Endothelial cell of umbilical vein (primary cell): ENCODE measurements at places on chromosomes 4 and X.

- no peak for DNase-seq
Observed at GRCh38 chr4:129113919-129114318, 18.0 kb downstream of the C4orf33 start.

DNA sequence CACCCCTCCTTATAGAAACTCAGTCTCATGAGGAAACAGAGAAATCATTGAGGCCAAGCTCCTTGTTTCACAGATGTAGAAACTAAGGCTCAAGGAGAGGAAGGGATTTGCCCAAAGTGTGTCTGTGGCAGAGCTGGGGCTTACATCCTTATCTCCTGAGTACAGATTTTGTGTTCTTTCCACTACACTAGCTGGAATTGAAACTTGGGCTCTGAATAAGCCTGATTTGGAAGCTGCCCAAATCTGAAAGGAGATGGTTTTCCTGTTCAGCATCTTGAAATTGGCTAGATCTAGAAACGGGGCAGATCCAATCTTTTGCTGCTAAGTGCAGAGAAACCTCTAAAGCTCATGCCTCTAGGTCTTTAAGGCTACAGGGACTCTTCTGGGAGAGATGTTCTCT lies 24.3 kb downstream of the AWAT2 start:
- peak; percentile 74 for DNase-seq

- no peak for DNase-seq
Observed at GRCh38 chr4:172040766-172041165, 227.6 kb downstream of the GALNTL6 start.

- no peak for DNase-seq
Observed at GRCh38 chrX:74449322-74449936, 28.1 kb downstream of the SLC16A2 start.

GRCh38 chr4:72352711-72353110 lies 216.3 kb downstream of the ADAMTS3 start:
- no peak for DNase-seq

DNA sequence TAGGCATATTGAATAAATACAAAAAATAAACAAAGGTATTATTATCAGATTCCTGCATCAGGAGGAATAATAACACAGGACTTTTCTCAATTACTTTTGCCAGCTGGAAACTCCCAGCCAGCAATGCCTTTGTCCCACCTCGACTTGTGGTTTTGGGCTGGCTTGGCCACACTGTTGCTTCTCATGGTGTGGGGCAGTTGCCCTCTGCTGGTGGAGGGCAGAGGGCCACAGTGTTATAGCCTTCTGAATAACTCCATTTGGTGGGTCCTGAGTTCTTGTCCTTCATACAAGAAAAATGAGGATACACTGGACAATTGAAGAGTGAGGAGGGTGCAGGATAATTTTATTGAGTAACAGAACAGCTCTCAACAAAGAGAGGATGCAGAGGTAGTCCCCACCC lies 1206.0 kb upstream of the ADGRL3 start:
- DNase-seq, result no peak

DNA sequence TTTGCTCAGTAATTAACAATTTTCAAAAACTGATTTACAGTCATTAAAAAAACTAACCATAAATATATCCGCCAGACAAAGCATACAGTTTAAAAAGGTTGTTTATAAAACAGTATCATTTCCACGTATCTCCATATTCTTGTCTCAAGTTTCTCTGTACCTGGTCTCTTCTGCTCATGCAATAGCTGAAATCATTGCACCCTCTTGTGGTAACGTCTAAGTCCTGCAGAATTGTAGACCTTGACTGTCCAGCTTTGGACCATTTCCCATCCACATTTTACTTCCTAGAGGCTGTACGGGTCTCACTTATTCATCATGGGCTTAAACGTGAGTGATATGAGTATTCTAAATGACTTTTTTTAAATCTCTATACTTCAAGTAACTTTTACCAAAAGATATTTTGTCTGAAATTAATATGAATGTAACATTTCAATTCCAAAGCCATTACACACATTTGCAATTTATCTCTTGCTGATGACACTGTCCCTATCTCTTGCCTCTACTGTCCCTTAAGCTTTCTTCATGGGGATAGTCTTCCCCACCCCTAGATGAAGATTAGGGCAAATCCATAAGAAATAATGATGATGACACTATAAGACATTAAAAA lies 118.5 kb downstream of the BTC start:
- peak; percentile 70 for DNase-seq

DNA sequence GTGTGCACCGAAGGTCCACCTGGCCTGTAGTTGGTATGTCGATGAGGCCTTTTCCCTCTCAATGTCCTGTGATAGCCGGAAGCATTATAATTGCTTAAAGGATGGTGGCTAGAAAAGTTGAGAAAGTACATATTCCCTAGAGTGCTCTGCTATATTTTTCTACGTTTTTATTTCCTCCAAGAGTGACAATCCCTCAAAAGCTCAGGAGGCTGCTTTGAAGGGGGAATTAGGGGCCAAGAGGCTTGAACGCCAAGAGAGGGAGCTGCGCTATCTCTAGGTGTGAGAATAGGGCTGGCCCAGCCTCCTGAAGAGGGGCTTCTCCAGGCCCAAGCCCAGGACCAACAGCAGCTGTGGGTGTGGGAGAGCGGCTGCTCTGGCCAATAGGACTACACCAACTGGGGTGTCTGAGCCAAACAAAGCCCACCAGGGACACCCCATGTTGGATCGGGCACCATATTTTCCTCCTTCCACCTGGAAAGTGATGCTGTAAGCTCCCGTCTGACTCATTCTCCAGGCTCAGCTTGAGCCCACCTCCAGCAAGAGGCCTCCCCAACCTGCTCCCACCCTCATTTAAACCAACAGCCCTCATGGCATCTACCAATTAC lies 124.0 kb downstream of the IRF2 start:
- no peak for DNase-seq

GRCh38 chr4:10047967-10048366 lies 26.7 kb upstream of the SLC2A9 start:
- DNase-seq, result no peak
